NCI-H526 (cell line): ENCODE measurements at places on chromosomes 7 and 10.

- no peak for DNase-seq
These were observed 4.0 kb upstream of the CROT start for GRCh38 chr7:87341441-87341840.

DNA sequence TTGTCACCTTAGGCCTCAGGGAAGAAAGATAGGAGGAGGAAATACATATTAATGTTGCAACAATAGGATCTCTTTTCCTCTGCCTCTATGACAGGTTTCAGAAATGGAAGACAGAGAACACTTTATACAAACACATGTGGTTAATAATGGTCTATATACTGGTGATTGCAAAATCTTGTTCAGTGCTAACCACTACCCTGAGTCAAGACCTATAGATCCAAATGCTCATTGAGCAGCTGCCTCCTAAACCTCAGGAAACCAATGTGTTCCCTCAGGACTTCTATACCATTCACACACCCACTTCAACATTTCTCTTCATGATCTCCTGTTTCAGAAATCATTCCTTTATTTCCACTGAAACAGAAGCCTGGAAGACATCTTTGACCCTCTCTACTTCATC, 32.5 kb upstream of the VWDE start:
- no peak for DNase-seq

DNA sequence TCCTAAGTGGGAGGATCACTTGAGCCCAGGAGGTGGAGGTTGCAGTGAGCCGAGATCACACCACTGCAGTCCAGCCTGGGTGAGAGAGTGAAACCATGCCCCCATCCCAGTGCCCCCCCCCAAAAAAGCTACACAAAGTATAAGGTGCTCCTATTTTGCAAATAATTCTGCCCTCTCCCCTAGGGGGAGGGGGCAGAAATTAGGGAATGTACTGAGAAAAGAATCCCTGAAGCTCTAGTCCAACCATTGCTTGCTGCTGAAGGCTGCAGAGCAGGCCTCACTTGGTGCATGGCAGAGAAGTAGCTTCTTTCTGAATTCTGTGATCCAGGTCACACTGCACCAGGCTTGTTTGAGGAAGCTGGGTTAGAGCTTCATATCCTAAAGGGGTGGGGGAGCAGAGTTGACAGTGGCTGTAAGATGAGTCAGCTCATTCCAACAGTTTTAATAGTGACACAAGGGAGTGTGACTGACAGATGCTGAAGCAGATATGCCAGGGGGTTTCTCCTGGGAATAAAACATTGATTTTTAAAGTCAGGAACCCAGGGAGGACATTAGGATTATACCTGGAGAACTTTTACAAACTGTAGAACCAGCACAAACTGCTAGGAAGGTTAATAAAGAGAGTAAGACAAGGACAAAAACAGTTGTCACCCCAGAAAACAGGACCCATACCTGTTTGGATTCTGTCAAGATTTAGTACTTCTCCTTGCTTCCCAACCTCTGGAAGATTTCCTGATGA, 32.8 kb upstream of the STRIP2 start:
- no peak for DNase-seq

DNA sequence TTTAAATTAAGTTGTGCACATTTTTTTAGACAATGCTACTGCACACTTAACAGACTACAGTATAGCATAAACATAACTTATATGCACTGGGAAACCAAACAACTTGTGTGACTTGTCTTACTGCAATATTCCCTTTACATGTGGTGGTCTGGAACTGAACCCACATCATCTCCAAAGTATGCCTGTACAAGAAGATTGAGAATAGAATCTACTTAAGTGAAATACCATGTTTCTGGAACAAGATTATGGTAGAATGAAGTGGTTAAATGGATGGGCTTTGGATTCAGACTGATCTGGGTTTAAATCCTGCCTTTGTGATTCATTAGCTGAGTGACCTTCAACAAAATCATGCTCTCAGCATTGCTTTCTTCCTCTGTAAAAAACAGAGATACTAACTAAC, 30.7 kb downstream of the CUL2 start:
- DNase-seq: no peak

DNA sequence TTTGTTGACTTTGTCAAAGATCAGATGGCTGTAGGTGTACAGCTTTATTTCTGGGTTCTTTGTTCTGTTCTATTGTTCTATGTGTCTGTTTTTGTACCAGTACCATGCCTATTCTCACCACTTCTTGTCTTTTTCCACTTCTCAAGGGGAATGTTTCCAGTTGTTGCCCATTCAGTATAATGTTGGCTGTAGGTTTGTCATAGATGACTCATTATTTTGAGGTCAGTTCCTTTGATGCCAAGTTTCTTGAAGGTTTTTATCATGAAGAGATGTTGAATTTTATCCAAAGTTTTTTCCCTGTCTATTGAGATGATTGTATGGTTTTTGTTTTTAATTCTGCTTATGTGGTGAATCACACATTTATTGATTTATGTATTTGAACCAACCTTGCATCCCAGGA, 216.7 kb upstream of the RNF32 start:
- DNase-seq: no peak

- DNase-seq: no peak
These were observed 5.5 kb downstream of the CUL1 start for GRCh38 chr7:148704189-148704588.

- DNase-seq: no peak
These were observed 149.7 kb downstream of the PAXIP1 start for GRCh38 chr7:154853063-154853726.

GRCh38 chr7:39702133-39702532, 78.8 kb downstream of the RALA start:
- no peak for DNase-seq

GRCh38 chr10:124511205-124512039, 49.8 kb downstream of the LHPP start:
- no peak for DNase-seq

GRCh38 chr7:16978358-16979244, 96.8 kb upstream of the AGR3 start:
- DNase-seq: no peak

DNA sequence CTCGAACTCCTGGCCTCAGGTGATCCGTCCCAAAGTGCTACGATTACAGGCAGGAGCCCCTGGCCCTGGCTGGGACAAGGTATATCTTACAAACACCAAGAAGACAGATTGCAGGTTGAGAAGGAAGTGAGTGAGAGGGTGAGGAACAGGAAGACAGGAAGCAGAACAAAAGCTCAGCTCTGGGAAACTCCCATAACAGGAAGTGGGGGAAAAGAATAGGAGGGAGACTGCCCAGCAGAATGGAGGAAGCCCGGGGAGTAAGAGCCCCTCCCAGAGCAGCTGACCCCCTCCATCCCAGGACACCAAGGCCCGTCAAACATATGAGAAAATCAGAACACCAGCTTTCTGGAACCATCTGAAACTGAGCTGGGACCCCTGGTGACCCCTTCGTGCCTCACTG, 2.9 kb downstream of the TECPR1 start:
- DNase-seq: no peak

- peak; percentile 7 for DNase-seq
These were observed 300.9 kb upstream of the MTPN start for GRCh38 chr7:136278057-136278456.

- no peak for DNase-seq
These were observed 9.9 kb downstream of the PPIF start for GRCh38 chr10:79357180-79357579.

GRCh38 chr10:17783751-17784150, 25.4 kb upstream of the MRC1 start:
- no peak for DNase-seq
